Neuronal stem cell (in vitro differentiated cells): ENCODE measurements at places on chromosomes 2 and 18.
A peak's percentile ranks its signal among the peaks of the same experiment; 100 is the strongest.

DNA sequence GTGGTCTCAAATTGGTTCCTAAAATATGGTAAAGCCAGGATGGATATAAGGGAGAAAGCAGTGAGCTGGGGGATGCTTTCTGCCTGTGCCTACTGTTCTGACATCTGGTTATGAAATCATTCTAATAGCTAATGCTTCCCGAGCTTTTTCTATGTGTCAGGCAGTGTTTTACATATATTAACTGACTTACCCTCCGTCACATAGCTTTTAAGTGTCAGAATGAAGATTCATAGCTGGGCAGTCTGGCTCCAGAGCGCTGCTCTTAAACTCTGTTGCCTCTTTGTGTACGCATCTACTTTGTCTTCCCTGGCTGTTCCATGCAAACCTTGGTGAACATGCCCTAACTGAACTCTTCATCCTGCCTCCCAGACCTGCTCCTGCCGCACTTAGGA lies 195.7 kb downstream of the LPIN1 start:
- DNase-seq = no peak

DNA sequence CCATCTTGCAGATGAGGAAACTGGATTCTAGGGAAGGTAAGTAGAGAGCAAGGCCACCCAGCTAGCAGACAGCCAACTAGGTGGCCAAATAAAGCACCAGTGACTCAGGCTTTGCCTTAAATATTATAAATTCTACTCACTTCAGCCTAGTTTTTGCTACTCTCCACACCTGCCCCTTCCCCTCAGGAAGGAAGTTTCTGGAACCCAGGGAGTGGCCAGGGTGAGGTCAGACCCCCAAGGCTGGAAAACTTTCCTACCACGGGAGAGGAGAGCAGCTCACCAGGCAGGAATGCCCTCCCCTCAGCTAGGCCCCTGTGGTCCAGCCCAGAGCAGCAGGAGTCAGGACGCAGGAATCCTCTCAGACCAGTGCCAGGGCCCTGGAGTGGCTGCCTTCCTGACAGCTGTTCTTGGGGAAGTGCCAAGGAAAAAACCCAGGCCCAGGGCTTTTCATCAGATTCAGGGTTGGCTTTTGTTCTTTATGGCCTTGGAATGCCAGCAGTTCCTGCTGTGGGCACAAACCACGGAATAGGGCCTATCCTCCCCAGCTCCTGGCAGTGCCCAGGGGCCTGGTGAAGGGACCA lies 5.1 kb upstream of the PAX8 start:
- DNase-seq = no peak

DNA sequence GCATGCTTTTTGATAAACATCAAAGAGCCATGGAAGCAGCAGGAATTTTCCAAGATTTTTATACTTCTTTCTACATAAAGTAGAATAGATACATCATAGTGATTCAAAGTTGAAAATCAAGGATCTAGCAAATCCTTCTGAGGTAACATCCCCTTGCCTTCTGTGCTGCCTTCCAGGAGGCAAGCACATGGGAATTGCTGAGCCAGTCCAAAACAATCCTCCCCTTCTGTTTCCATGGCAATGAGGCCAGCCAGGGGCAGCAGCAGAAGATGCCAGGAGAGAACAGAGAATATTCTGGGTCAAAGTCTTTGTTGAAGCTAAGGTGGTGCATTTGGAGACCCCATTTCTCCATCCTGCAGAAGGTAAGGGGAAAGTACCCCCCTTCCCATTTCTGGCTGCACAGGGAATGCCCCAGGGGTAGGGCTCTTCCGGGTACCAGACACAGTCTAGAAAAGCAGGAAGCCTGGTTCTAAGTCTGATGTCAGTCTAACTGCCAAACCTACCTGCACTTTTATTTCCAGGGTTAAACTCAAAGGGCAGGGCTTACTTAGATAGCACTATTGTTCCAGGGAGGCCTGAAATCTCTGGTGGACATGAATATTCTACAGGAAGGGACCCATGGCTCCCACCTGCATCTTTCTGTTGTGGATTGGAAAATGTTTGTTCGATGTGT lies 22.1 kb downstream of the CENPA start:
- peak; percentile 24 for DNase-seq

GRCh38 chr2:144501627-144502026 lies 18.3 kb downstream of the ZEB2 start:
- no peak for DNase-seq

DNA sequence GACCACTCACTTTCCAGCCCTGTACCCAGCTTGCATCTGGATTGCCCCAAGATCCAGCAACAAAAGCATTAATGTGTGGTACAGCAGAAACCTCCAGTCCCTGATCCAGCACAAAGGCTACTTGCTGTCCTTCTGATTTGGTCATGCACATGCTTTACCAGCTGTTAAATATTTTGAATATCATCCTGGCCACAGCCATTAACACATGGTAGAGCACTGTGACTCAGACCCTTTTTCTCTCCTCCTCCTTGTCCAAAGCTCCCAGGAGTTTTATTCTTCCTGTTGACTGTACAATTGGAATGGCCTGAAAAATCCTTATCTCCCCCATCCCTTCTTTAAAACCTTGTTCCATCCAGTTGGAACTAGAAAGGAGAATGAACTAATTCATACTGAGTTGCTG lies 419.7 kb upstream of the TNP1 start:
- DNase-seq = no peak

DNA sequence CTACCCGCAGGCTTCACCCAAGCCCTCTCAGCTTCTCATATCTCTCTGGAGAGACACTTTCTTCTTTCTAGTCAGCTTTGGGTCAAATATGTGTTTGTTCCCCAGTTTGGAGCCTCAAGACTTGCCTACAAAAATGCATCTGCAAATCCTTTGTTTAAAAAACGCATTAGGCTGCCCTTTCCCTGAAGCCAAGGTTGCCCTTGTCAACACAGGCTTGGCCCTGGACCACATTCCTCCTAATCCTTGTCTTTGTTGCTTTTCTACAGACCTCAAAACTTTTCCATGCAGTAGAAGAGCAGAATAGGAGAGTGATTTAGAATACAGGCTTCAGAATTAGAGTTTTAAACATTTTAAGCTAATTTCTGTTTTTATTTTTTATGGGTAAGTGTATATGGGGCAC lies 307.8 kb downstream of the NAPG start:
- no peak for DNase-seq

GRCh38 chr18:45783097-45784075 lies 42.1 kb upstream of the SIGLEC15 start:
- DNase-seq = no peak

DNA sequence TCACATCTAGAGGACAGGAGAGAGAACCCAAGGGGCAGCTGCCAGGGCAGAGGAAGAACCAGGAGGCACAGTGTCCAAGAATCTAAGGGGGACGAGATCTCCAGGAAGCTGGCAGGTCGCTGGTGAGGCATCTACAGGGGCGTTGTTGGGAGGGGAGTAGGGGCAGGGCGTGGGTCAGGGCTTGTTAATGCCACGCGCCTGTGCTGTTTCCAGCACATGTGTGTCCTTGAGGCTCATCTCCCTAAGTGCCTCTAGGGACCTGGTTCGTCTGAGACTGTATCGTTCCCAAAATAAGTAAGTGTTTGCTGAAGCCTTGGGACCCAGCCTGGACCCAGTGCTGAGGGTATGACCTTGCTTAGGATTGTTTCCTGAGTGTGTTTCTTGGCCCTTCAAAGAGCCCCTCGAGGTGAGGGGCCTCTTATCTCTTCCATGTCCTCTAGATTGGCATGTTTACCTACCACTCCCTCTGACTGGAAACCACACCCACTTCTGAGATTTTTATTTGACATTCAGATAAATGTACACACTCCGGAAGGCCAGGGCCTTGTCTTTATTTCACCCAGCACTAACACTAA lies 22.2 kb downstream of the HK2 start:
- no peak for DNase-seq

DNA sequence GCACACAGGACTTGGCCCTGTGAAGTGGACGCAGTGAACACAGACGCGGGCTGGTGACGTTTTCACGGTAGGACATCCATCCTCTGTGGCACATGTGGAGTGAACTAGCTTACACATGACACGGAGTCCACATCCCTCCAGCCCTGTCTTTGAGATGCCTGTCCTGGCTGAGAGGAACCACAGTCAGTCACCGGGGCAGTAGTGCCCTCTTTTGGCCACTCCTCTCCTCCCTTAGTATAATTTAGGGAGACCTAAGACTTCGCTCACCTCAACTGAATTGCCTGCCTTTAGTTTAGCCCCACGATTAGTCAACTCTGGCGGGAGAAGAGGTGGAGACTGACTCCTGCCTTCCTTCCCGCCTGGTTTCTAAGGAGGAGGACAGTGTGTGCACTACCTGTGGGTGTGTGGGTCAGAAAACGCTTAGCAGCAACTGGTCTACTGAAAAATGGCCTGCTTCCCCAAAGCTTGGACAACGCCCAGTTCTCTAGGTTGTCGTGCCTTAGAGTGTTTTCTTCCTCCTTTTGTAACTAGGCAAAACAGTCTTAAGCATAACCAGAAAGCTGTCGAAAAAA lies 70.6 kb downstream of the MBP start:
- no peak for DNase-seq

DNA sequence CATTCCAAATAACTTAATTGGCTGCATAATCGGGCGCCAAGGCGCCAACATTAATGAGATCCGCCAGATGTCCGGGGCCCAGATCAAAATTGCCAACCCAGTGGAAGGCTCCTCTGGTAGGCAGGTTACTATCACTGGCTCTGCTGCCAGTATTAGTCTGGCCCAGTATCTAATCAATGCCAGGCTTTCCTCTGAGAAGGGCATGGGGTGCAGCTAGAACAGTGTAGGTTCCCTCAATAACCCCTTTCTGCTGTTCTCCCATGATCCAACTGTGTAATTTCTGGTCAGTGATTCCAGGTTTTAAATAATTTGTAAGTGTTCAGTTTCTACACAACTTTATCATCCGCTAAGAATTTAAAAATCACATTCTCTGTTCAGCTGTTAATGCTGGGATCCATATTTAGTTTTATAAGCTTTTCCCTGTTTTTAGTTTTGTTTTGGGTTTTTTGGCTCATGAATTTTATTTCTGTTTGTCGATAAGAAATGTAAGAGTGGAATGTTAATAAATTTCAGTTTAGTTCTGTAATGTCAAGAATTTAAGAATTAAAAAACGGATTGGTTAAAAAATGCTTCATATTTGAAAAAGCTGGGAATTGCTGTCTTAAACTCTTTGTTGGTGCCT lies 1.4 kb downstream of the PCBP1 start:
- DNase-seq = no peak
